ELF-1 (cell line): ENCODE measurements at places on chromosomes 1 and 21.

DNA sequence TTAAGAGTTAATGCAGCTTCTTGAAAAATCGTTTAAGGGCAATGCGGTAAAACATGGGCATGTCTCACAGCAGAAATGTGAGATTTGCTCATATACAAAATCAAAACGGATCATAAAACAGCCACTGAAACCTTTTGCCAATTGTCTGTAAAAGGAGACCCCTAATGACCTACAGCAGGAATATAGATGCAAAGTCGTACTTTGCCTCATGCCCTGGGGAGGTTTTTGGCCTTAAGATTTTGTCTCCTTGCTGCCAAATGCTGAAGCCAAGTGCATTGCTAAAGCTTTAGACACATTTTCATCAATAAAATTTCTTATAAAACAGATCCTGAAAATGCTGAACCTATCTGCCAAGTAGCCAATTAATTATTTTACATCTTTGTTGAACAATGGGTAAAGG is 226.9 kb downstream of the TGFB2 start:
- DNase-seq: no peak

DNA sequence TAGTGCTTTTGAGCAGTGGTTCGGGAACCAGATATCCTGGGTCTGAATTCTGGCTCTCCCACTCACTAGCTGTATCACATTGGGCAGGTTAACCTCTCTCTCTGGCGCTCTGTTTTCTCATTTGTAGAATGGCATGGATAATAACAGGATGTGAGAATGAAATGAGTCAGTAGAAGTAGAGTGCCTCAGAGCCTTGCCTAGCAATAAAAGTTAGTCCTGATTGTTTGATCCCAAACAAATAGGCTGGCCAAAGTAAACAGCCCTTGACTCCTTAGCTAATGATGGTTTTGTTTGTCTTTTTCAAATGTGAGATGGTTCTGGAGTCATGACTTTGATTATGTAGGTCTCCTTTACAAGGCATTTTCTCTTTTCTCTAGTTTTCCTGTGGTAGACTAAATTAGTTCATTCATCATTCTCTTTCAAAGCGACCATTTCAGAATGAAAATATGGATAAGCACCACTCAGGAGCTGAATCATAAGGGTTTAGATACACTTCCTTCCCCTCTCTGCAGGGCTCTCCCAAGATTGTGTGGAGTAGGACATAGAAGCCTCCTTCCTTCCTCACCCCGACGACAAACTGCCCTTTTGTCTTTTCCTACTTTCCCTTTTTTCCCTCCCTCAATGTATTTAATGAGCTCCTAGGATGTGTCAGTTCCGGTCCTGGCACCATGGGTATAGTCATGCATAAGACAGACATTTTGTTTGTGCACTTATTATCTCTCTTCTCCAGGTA is 23.1 kb downstream of the KIAA0040 start:
- no peak for DNase-seq

DNA sequence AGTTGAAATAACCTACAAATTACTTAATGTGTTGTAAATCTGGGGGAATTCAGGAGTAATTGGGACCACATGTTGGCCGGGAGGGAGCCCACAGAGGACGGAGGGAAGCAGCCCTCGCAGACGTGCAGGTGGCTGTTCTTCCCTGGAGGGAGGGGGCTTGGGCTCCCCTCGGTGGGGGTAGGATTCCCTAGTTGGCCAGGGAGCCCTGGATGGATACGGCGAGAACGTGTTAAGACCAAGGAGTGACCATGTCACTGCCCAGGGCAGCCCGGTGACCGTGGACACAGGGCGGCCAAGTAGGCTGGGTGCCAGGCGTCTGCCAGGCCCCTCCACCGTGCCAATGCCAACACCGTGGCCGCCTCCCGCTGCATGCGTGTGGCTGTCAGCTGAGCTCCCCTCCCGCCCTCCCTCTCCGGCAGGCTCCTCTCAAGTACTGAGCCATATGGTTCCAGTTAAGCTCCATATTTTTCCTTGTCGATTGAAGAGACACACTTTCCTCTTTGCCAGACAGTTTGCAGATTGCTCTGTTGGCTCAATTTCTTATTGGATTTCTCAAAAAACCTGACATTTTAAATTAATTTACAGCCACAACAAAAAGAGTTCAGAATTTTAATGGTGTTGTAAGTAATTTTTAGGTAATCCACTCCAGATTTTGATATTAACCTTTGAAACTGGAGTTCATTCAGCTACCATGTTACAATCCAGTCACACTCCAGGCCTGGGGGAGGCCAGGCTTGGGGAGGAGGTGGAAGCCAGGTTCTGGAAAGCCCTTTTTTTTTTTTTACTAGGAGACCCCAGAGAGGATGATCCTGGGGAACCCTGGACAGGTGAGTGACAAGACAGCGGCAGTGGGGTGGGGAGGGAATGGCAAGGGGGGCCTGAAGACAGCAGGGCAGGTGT is 71.2 kb downstream of the CASZ1 start:
- no peak for DNase-seq

DNA sequence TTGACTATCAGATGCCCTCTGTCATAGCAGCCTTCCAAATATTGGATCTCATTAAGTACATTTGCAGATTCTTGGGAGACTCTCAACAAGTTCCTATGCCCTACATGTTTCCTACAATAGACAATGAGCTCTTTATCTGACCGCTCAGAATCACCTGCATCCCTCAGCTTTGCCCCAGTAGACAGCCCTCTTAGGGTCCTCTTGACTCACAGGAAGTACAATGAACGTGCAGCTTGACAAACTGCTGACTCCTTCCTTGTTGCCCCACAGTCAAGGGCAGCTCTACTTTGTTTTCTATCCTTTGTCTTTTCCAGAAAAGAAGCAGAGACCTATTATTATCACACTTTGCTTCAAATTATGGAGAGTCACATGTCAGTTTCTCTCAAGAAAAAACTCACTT is 27.6 kb downstream of the SLC44A5 start:
- DNase-seq: no peak

DNA sequence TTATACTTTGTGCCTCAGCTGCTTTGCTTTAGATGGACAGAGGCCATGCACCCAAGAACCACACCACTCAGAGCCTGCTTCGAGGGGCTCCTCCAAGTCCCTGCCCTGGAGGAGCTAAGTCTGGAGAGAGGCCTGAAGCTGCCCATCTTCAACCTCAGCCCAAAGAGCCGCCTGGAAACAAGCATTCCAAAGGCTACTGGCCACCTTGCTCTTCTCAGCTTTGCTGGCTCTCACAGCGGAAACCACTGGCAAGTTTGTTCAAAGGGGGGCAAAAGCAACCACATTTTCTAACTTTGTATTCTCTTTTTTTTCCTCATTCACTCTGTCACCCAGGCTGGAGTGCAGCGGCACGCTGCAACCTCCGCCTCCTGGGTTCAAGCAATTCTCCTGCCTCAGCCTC is 23.2 kb downstream of the VPS26C start:
- no peak for DNase-seq

GRCh38 chr1:1680031-1680911 is 12.3 kb downstream of the SLC35E2B start:
- no peak for DNase-seq

DNA sequence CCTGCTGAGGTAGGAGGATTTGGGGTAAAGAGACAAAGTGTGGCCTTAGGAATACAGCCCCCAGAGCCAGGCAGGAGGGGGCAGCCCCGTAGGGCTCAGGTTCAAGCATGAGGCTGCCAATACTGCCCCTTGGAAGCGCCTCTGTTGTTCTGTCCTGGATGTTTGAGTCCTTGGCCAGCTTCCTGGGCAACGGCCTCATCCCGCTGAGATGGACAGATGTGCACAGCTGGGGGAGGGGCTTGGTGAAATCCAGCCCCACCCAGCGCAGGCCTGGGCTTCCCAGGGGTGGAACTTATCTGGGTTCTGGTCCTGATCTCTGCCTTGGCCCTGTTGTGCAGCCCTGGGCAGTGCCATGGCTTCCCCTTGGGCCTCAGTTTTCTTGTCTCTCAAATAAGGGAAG is 34.8 kb upstream of the MAN1C1 start:
- peak; percentile 18 for DNase-seq

DNA sequence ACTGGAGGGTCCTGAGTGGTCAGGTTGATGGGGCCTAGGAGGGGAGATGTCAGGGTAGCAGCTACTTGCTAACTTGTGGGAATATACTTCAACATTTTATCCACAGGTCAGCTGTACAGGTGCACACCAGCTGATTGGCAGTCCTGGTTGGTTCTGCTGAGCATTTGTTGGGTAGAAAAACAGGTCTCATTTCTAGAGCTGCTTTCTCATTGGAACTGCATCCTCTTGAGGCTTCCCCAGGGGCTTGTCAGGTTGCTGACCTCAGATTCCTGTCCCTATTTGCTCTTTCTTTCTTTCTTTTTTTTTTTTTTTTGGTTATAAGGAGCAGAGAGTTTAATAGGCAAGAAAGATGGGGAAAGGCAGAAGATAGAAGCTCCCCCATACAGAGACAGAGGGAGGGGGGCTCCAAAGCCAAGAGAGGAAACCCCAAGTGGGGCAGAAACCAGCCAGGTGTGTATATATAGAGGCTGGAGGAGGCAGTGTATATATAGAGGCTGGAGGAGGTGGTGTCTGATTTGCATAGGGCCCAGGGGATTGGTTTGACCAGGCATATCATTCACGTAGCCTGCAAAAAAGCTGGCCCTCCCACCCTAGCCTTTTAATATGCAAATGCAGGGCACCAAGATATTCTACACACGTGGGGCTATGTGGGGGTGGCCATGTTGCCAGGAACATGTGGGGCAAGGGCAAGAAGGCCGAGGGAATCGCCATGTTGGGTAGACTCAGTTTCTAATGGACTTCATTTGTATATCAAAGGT is 57.3 kb upstream of the STUM start:
- no peak for DNase-seq

DNA sequence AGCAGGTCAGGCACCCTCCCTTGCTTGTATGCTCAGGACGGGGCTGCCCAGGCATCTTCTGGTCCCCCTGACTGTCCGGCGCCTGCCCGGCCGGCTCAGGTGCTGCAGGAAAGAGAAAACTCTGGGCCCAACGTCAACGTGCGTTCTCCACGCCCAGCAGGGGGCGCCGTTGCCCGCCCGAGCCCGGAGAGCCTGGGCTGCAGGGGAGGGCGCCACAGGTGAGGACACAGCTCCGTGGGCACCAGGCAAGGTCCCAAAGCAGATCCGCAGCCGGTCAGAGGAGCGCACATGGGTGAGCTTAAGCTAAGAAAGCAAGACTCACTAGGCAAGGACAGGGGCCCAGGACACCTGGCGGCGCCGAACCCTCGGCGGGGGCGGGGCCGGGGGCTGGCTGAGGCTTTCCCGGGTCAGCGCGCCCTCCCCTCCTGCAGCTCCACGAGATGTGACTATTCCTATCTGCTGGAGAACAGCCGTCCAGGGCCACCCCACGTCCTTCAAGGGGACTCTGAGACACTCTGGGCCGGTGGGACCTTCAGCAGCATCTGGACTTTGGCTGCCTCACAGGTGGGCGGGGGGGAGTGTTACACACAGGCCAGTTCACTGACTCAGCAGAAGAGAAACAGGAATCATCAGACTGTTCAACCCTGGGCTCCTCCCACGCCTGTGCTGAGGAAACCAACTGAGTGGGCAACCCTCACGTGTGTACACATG is 29.3 kb downstream of the KRTAP10-1 start:
- peak; percentile 85 for DNase-seq

GRCh38 chr1:105632342-105633196 is 1423.9 kb upstream of the PRMT6 start:
- no peak for DNase-seq

DNA sequence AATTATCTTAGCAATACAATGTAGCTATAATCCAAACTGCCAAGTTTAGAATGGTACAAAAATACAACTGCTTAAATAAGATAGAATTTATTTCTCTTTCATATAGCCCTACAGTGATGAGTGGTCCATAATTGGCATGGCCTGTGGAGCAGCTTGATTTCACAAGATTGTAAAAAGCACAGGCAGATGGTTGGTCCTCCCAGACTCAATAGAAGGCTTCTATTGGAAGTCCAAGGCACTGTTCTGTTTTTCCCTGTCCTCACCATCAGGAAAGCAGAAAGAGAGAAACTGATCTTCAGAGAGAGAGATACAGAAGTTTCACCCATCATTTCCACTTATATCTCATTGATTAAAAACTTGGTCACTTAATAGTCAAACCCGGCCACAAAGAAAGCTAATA is 1.8 kb upstream of the OR6P1 start:
- DNase-seq: no peak

- no peak for DNase-seq
These were observed 1.3 kb downstream of the AIRE start for GRCh38 chr21:44286716-44287632.

DNA sequence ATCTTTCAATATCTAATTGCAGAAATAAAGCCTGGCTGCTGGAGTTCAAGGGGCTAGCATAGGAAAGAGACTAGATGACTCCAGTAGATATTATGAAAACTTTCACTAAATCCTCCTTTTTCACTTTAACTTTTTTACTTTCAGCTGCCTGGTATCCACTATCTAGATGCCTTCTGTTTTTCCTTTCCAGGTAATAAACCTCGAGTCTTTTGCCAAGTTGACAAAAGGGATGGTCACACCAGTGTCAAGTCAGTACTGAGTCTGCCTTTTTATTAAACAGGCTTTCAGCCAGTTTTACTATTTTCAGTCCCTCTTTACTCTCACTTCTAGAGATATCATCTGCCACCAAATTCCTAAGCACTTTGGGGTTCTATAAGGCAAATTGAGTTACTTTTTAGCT is 195.6 kb downstream of the FGGY start:
- no peak for DNase-seq

DNA sequence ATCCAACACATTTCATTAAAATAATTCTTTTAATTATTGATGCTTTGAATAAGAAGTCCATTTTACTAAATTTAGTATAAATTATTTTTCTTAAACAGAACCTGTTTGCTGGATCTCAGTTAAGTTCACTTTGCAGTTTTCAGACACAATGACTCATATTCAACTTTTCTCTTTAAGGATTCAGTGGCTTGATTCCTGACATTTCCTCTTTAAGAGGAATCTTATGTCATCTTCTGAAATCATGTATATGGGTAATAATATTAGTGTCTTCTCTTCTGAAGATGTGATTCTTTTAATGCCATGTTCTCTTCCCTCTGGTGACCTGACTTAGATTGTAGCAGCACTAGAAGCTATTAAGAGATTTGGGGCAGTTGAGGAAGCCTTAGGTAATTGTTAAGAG is 12.6 kb downstream of the CREG1 start:
- DNase-seq: no peak
